Stimulated activated CD4-positive, alpha-beta T cell treated with anti-CD3 and anti-CD28 coated beads, Interleukin-1b, Interleukin-23, amount 100 ng/mL, for 48 hours (primary cell): ENCODE measurements at places on chromosomes 5 and 9.

DNA sequence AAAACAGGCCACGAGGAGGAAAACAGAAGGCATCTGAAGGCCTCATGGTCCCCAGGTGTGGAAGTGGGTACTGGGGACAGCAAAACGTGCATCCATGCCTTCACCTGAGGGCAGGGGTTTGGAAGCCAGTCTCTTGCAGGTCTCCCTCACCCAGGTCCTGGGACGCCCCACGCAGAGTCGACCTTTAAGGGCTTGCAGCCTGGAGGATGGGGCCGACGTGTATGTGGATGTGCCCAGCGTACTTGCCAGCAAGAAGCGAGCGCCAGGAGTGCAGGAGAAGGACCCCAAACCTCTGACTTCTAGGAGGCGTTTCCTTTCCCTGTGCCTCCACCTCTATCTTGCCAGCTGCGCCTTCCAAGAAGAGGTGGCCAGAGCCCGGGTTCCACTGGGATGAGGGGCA lies 65.9 kb downstream of the OTULIN start:
- DNase-seq, result no peak

- no peak for DNase-seq
Observed at GRCh38 chr5:82097-82496, 9.9 kb upstream of the PLEKHG4B start.

- DNase-seq, result no peak
Observed at GRCh38 chr5:150046031-150046430, 40.3 kb downstream of the CSF1R start.

DNA sequence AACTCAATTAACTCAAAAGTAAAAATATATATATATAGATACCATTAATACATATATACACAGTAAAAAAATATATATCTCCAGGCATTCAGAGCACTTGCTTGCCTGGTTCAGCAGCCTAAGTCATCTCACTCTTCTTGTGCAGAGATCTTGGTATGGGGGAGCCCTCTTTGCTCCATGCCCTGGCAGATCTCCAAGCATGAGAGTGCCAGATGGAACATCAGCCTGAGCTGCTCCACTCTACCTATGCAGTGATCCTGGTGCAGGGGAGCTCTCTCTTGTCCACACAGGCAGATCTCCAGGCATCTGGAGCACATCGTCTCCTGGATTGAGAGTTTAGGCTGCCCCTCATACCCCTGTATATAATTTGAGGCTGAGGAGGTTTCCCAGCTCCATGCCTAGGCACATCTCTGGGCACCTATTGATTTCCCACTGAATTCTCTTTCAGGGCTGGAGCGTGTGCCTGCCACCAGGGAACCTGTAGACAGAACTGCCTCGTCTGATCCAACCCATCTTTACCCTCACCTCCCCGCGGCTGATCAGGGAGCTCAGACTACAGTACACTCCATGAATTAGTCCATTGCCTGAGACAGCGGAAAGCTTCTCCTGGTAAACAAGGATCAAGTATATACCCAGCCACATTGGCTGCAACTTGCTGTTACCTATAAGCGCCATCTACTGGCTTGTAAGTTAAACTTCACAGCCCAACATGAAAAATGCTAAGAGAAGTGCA lies 342.4 kb upstream of the GRIA1 start:
- DNase-seq, result no peak

DNA sequence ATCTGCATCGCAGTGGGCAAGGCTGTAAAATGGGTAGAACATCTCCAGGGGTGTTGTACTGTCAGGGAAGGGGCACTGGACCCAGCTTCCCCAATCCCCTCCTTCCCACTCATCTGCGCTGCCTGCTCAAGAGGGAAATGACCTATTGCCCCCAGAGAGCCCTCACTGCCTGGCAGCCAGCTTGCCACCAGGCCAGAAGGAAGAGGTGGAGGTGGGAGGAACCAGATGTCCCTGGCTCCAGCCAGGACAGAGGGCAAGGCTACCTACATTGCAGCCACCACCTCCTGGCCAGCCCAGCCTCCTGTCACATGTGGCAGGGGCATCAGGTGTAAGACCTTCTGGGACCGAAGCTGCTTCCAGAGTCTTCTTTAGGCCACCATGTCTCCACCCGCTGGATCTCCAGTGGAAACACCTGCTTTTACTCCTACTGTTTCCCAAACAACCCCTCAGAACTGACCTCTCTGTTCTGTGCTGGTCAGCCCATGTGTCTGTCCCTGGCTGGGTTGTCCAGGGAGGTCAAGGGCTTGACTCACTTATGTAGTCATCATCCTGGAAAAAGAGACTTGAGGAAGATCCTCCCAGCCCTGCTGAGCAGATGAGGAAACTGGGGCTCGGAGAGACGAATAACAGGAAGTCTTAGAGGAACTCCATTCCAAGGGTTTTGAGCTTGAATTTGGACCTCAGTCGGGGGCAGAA lies 42.3 kb downstream of the JADE2 start:
- DNase-seq, result no peak

DNA sequence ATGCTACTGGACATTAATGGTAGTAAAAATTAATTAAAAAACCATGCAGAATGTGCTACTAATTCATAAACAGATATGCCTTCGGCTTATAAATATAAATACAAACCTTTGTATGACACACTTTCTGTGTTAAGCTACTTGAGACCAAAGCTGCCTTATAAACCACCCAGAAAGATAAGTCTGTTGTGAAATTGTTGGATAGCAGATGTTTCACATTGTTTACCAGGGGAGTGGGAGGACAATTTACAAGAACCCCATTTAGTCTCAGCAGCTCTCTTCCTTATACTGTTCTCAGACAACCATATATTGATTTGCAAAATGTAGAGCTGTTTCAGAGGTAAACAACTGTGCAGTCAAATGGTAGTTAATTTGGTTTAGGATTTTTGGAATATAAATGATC lies 524.4 kb downstream of the PRR16 start:
- no peak for DNase-seq

DNA sequence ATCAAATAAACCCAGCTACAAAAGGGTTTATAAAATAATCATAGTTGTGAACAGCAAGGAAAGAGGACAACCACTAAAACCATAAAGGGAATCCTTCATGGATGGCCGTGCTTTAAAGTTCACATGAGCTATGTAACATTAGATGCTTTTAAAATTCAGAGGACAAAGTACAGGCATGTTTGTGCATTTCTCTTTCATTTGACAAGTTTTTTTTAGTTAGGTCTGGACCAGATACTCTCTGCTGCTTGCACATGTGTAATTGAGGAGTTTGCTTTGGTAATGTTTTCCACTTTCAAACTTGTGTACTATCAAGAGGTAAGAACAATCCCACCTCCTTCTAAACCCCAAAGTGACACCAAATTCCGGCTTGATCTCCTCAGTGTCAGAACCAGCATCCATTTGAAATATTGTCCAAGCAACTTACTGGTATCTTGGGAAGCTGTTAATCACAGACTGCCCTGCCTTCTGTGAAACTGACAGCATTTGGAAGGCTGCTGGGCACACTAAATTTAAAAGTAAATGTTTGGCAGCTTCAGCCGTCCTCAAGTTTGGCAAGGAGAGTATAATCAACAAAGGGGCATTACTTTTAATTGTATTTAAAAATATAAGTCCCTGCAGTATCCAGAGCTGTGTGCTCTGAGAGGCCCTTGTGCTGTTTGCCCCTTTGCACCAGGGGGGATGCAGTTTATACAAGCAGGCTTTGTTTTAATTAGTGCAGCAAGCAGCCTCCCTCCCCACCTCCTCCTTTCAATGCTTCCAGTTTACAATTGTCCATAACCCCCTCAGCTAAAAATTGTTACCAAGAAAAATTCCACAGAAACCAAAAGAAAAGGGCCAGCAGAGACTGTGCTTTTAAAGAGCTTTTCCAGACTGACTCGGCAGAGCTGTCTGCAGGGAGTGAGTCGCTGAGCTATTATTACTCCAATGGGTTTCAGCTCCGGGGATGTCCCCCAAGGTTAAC lies 328.3 kb upstream of the MPDZ start:
- no peak for DNase-seq

GRCh38 chr5:37850226-37850865 lies 10.5 kb upstream of the GDNF start:
- DNase-seq, result no peak

DNA sequence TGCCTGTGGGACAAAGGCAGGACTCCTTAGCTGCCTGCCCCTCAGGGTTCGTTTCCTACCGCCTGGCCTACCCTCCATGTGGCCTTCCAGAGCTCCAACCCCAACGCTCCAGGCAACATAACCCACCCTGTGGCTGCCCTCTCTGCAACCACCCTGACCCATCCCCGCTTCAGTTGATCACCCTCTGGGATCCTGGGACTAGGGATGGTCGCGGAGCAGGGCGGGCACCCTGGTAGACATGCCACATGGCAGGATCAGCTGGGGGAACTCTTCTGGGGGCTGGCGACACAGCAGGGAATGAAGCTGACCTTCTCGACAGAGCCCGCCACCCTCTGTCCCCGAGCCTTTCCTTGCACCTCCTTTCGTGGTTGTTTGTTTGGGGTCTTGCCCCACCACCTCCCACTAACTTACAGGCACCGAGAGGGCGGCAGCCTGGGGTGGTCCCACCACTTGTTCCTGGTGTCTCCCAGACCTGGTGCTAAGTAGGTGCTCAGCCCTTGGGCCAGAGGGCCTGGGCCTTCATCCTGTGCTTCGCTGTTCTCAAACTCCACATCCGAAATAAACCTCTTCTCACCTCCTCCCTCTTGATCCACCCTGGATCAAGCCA lies 243.1 kb downstream of the PBX3 start:
- DNase-seq, result no peak

DNA sequence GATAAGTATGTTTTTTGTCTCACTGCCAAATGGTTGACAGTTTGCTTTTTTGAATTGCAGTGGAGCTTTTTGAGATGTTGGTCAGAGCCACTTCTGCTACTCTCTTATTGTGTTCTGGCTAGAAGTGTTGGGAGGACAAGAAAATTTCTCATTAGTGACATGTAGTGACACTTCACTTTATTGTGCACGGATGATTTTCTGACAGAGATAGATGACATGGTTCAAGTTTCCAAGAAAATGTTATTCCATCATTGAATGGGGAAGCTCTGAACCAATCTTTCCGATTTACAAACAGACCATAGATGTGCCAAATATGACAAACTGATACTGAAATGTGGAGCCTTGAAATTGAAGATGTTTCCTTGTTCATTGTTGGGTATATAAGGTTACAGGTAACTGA lies 558.9 kb upstream of the WWC1 start:
- DNase-seq, result no peak

DNA sequence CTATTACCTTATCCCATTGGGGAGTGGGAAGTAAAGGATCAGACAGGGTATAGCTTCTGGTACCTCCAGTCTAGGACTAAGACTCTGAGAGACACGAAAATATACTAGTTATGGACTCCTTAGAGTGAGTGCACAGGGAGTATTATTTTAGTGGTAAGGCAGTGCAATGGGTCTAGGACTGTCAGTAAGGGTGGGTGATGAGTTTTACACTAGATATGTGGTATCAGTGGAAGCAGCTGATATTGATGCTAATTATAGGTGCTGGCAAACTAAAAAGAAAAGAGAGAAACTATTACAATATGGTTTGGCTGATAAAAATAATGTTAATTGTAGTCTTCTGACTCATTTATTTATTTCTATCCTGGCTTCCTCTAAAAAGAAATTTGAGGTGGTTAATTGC lies 118.6 kb downstream of the UNC13B start:
- DNase-seq, result no peak

DNA sequence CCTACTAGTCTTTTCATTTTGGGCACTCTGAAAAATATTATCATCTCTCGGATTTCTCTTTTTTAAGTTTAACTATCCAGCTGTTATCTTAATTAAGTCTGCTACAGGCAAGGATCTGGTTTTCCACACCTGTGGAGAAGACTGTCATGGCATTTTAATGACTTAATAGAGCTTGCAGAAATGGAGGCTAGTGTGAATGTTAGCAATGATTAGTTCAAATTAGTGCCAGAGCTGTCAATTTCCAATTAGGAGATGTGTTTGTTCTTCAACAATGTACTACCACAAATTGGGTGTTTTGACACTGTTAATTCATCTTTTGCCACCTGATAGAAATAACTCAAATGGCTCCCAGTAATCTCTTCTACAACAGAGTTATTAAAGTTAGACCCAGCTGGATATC lies 2023.0 kb upstream of the CDH9 start:
- DNase-seq, result no peak

DNA sequence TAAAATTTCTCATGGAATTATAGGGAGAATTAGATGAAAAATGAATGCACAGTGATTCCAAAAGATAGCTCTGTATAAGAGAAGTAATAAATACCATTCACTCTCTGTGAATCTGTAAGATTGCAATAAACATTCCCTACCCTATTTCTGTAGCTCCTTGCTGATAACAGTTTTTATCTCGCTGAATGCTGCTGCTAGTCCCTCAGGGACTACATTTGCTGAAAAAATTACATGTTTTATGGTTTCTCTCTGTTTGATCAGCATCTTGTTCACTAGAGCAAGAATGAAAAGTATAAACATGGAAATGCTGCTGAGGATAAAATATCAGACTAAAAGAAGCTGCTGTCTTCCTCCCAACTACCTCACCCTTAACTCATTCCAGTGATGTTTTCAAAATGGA lies 44.3 kb upstream of the TYRP1 start:
- DNase-seq, result no peak

DNA sequence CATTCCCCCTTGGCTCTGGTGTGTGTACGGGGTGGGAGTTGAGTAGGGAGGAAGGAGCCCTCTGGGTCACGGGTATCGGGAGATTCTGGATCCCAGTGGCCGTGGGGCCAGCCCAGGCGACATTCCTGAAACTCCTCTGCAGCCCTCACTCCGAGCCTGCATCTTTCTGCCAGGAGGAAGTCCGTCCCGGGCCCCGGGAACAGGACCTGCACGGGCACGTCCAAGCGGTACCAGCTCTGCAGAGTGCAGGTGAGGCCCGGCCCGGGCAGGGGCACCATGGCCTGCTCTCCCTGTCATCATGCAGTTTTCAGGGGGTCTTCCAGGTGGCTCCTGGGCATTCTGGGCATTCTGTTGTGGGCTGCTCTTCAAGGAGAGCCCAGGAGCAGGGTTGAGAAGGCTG lies 3.7 kb downstream of the ADAMTSL2 start:
- no peak for DNase-seq

DNA sequence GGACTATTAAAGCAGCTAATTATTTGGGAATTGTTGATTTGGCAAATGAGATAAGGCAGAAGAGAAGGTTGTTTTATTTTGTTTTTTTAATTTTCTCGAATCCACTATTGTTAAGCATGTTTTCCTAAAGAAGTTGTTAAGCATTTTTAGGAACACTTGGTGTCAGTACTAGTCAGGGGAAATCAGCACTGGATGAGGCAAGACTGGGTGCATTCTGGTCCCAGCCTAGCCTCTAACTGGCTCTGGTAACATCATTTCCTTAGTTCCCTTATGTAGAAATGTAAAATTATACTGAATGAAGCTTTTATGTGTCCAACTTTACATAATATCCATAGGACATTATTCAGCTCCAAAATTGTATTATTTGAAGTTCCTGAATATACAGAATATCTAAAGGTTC lies 196.1 kb downstream of the PCSK5 start:
- DNase-seq, result no peak

GRCh38 chr5:170275376-170275994 lies 22.1 kb downstream of the LCP2 start:
- no peak for DNase-seq

GRCh38 chr5:144232285-144232684 lies 61.6 kb downstream of the KCTD16 start:
- DNase-seq, result no peak
